ENCODE measurements at places on chromosomes 7 and 10.

DNA sequence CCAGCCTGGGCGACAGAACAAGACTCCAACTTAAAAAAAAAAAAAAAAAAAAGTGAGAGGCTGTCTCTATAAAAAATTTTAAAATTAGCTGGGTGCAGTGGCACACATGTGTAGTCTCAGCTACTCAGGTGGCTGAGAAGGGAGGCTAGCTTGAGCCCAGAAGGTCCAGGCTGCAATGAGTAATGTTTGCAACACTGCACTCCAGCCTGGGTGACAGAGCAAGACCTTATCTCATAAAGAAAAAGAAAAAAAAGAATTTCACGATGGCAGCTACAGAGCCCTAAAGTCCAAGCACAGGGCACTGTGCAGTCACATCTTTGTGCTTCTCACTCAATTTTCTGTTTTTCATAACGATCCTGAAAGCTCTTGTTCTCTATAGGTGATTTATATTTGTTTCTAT is 209.5 kb upstream of the KCTD7 start:
- DNase-seq: no peak

DNA sequence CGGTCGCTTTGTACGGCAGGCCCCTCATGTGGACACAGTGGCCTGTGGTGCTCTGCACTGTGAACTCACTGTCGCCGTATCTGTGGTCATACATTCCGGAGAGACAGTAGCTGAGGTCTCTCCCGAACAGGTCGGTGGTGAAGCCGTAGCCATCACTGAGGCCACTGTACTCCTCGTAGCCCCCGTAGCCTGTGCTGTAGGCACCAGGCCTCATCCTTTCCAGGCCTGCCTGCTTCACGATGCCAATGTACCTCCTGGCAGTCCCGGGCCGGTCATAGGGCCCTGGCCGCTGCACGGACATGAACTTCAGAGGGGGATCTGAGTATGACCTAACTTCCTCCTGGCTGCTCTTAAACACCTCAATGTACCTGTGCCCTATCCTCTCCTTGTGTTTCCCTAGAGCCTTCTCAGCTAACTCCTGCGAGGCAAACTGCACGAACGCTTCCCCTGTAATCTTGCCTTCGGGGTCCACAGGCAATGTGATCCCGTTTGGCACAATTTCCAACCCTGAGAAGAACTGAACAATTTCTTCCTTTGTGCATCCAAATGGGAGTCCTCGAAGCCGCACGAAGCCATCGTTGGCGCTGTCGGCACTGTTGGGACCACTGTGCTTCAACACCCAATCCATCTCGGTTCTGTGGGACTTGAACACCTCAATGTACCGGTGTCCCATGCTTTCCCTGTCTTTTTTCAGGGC is 15.7 kb downstream of the FXYD4 start:
- no peak for DNase-seq

- no peak for DNase-seq
These were observed 211.4 kb downstream of the THSD7A start for GRCh38 chr7:11620406-11621253.

DNA sequence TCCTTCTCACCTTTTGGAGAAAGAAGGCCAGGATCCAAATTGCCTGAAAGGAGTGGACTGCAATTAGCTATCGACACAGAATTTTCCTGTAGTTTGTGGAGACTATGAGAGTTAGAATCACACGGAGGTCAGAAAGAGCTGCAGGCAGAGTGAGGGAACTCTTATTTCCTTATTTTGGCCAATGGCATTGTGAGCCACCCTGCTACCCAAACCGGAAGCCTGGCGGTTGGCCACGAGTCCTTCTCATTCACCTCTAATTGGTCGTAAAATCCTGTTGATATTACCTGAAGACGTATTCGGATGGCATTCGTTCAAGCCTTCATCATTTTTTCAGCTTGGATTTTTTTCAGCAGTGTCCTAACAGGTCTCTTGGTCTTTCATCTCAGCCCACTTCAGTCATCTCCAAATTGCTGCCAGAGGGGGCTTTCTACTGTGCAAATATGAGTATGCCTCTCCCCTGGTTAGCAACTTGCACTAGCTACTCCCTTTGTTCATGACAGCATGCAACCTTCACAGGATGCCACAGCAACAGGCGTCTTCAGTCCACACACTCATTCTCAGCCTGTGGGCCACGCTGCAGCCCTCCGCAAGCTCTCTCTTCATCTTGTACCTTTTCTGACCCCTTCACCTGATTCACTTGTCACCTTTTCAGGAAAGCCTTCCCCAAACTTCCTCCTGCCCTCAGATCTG is 66.9 kb downstream of the GATA3 start:
- no peak for DNase-seq

GRCh38 chr7:99642027-99642426 is 25.3 kb downstream of the ZSCAN25 start:
- DNase-seq: no peak

GRCh38 chr7:132234711-132235110 is 341.6 kb downstream of the PLXNA4 start:
- no peak for DNase-seq
